ENCODE measurements at places on chromosomes 7 and 10.

DNA sequence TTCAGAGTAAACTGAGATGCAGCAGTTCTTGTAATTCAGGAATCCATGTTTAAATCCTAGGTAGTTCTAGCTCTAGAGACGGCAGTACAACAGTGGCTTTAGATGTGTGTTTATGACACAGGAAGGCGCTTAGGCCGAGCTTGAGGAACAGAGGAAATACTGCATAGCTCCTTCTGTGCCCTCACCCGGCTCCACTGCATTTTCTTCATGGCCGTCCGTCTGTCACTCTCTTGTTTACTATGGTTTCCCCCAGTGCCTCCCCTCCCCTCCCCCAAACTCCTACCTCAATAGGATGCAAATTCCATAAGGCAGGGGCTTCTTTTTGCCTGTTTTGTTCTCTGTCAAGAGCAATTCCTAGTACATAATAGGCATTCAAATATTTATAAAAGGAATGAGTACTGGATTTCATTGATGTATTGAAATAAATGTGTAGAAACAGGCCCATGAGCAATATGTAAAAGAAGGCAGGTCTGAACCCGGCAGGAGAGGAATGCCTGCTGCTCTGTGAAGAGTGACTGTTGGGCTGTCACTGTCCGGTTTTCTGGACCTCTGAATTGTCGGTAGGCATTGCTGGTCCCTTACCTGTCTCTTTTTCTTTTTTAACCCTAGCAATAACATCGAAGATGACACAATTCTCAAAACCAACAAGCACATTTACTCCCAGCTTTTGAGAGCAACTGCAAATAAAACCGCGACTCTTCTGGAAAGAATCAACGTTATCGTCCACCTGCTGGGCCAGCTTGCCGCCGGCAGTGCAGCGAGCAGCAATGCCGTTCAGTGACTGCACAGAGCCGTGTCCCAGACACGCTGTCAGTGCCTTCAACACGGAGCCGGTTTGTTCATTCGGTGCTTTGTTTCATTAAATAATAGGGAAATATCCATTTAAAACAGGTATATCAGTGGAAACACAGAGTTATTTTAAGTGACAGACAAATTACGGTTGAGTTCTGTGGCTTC is 12.7 kb downstream of the MMP21 start:
- DNase-seq, result no peak

GRCh38 chr10:72274730-72275350 is 1.1 kb downstream of the DDIT4 start:
- no peak for DNase-seq

DNA sequence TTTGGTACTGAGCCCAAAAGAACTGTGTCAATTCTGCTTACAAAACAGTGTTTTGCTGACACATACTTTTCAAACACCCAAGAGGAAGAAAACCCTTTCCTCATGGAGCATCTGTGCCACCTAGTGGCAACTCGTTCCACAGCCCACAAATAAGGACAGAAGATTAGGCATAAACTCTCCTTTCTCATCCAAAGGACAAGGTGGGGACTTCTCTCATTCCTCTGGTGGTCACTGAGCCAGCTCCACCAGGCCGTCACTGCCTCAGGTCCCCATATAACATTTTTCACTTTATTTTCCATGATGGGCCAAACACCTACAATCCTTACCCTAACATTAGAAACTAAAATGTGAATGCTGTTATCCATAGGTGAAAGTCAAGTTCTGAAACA is 76.9 kb downstream of the RNF216 start:
- no peak for DNase-seq

DNA sequence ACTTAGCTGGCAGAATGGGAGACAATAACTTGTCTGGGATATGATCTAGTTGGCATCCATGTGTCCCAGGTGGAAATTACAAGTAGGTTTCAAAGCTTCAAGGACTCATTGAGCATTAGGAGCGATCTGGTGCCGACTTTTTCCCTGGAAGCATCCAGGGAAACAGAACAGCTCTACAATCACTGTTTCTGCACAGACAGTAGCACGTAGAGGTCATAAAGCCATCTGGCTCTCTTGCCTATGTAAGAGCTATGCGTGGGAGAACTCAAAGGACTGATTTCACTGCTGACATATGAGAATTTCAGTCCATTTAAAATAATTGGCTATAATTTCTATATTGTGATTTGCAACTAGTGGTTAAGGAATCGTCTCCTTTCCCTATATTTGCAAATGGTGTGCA is 791.7 kb downstream of the REEP3 start:
- DNase-seq, result no peak

DNA sequence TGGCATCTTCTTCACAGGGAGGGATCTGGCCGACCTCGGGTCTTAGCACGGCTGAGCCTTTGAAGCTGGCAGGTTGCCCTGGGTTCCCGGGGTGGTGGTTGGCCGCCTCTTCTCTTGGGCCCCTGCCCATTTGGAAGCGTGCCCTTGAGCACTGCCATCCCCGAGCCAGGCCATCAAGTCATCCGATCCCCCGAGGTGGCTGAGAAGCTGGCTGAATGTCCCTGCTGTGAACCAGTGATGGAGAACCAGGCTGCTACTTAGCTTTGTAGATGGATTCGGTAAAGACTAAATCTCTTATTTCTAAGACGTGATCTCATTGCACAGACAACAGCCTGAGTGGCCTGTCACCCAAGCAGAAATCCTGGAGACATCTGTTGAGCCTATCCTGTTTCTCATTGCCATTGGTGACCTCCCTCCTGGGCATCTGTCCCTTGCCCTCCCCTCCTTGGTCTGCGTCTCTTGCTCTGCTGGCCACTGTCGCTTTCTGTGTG is 74.3 kb downstream of the GRK5 start:
- DNase-seq, result no peak

GRCh38 chr10:75012471-75012870 is 99.0 kb upstream of the SAMD8 start:
- DNase-seq, result no peak

GRCh38 chr10:24707445-24707844 is 16.2 kb downstream of the ARHGAP21 start:
- no peak for DNase-seq

- DNase-seq, result no peak
These were observed 587.8 kb upstream of the MKI67 start for GRCh38 chr10:128713874-128714570.

GRCh38 chr7:75732764-75733630 is 5.7 kb downstream of the HIP1 start:
- no peak for DNase-seq

- no peak for DNase-seq
These were observed 125.8 kb downstream of the BMPER start for GRCh38 chr7:34031156-34031555.

DNA sequence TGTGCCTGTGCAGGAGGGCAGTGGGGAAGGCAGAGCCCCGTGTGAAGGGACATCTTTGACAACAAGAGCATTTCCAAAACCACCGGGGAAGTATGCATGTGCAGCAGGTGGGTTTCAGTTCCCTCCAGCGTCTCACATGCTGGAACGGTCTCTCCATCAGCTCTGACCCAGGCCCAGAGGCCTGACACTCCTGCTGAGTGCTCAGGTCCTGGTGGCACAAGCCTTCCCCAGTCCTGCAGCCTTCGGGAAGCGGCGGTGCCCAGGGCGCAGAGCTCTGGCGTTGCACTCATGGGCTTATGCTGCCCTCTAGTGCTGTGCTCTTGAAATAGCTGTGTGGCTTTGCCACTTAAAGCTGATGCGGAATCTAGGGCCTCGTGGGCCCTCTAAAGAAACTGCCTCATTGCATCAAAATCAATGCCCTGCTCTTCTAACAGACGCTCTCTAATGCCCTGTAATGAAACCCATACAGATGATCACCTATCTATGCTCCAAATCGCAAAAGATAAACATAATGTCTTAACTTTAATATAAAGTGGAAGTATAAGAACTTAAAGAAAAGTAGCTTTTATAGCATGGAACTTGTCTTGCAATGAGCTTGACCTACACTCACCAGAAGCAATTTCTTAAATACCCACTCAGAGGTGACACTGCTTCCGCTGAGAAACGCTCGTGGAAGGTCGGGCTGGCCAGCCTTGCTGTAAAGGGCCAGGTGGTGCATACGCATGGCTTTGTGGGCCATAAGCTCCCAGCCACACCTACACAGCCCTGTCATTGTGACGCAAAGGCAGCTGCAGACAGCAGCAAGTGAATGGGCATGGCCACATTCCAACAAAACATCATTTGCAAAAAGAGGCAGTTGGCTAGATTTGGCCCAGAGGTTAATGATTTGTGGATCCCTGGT is 38.6 kb downstream of the CLRN3 start:
- peak; percentile 11 for DNase-seq

GRCh38 chr10:42952349-42952748 is 124.5 kb upstream of the RET start:
- DNase-seq, result no peak
